ENCODE measurements at places on chromosomes 5 and 9.

- no peak for DNase-seq
Observed at GRCh38 chr5:104955479-104955878, 1392.9 kb upstream of the NUDT12 start.

GRCh38 chr5:150154618-150155128 is 972 bp downstream of the PDGFRB start:
- DNase-seq, result no peak

GRCh38 chr9:22332202-22332601 is 114.4 kb upstream of the DMRTA1 start:
- DNase-seq, result peak; percentile 12

- DNase-seq, result no peak
Observed at GRCh38 chr9:33645706-33646105, 121.7 kb downstream of the ANKRD18B start.

DNA sequence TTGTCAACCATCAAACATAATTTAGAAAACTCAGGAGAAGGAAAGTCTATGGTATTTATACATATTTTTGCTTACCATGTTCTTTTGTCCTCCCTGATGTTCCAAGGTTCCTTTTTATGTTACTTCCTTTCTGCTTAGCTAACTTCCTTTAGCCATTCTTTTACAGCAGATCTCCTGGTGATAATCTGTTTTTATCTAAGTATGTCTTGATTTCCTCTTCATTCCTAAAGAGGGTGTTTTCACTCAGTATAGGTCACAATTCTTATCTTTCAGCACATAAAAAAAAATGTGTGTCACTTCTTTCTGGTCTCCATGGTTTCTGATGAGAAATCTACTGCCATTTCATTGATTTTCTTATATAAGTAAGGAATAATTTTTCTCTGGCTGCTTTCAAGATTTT is 384.4 kb upstream of the PDE4D start:
- DNase-seq, result no peak

GRCh38 chr9:26170190-26170589 is 491.9 kb upstream of the TUSC1 start:
- DNase-seq, result no peak

DNA sequence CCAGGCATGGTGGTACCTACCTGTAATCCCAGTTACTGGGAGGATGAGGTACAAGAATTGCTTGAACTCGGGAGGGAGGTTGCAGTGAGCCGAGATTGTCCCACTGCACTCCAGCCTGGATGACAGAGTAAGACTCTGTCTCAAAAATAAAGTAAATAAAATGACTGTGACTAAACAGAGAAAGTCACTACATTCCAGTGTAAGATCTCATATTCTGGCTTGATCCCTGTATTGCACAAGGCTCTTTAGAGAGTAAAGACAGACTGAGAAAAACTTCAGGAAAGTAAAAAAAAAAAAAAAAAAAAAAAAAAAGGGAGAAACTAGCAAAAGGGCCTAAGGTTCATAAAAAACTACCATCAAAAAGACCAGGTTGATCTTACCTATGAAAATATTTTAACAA is 106.6 kb upstream of the PJA2 start:
- DNase-seq, result no peak

GRCh38 chr5:174567506-174568141 is 156.8 kb upstream of the MSX2 start:
- DNase-seq, result no peak
